Fibroblast of villous mesenchyme (primary cell): ENCODE measurements at places on chromosomes 11 and 22.

- DNase-seq: peak; percentile 84
Measured at GRCh38 chr11:12769834-12770345, 95.7 kb downstream of the TEAD1 start.

- no peak for DNase-seq
Measured at GRCh38 chr11:125053167-125053566, 9.9 kb upstream of the SLC37A2 start.

DNA sequence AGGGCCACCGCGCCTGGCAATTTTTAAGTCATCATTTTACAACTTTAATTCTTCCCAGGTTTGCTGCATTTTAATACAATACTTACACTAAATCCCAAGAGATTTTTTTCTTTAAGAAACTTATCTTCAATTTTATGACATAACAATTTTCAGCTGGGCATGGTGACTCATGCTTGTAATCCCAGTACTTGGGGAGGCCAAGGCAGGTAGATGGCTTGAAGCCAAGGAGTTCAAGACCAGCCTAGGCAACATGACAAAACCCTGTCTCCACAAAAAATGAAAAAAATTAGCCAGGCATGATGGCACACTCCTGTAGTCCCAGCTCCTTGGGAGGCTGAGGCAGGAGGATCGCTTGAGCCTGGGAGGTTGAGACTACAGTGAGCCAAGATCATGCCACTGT, 38.8 kb downstream of the CLDN25 start:
- DNase-seq: peak; percentile 6

DNA sequence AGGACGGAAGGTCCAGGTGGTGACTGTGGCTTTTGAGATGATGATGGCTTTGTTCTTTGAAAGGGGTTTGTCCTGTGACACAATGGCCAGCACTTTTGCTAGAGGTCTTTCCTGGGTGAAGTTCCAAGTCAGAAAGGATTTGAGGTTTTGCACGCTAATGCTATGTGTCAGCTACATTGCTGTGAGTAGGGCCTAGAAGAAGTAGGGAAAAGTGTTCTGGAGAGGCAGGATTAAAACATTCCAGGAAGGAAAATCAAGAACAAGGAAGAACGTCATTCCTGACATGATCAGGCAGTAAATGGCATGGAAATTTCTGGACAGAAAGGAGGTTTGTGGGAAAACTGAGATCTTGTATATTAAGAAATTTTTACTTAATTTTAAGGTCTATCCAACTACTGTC, 290.7 kb downstream of the NTM start:
- no peak for DNase-seq

GRCh38 chr22:28629420-28630176, 50.0 kb downstream of the TTC28 start:
- peak; percentile 11 for DNase-seq

DNA sequence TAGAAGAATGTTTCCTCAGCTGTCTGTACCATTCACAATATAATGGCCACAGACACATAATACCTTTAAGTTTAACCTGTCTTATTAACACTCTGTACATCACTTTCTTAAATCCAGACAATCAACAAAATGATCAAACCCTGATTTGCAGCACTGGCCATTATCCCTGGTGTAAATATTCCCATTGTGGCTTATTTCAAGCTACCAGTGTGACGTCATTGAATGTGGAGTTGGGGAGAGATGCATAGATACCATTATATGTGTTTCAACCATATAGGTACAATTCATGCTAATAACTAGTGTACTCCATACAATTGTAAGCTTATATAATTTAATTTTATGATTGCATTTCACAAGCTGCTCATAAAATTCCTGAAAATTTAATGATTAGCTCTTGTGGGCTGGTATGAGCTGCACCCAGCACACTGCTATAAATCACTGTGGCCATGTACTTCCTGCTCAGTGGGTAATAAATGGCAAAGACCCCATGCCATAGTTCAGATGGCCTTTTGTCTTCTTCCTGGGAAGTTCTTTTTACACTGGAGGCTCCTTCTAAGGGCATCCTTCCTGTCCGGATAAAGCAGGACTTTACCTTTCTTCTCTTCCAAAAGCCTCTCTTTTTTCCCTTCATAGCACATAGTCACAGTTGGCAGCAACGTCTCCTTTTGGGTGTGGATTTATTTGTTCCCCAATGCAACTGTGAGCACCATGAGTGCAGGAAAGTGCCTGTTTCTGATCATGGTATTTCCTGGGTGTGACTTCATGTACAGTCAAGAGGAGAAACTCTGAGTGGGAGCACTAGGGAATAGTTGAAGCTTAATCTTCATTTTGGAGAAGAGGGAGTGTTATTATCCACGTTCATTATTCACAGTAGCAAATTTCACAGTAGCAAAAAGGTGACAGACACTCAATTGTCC, 87.8 kb downstream of the MIAT start:
- no peak for DNase-seq

DNA sequence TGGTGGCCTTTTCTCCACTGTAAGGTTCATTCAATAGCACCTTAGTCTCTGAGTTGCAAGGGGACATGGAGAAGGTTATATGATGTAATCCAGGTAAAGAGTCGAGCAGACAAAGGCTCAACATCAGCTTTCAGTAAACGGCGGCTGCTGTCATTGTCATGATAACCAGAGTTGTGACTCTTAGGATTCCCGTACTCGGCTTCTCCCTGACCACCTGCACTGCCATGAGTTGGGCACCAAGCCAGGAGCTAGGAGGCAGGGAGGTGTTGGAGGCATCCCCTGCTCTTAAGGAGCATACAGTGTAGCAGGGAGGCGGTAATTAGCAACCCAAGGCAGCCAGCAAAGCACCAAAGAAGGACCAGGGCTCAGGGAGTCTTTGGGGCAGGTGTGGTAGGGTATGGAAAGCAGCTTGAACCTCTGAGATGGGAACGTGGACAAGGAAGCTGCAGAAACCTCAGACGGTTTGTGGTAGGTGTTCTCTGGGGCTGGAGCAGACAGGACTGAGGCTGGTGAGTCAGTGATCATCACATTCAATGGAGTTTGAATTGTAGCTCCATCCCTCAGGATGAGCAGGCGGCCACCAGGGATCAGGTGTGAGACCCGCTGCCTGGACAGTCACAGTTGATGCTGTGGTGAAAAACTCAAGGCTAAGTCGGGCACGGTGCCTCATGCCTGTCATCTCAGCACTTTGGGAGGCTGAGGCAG, 31.7 kb downstream of the LIF start:
- no peak for DNase-seq

GRCh38 chr11:2748814-2749554, 49.2 kb upstream of the KCNQ1OT1 start:
- DNase-seq: no peak

GRCh38 chr11:128789497-128790150, 77.5 kb downstream of the KCNJ1 start:
- DNase-seq: no peak

DNA sequence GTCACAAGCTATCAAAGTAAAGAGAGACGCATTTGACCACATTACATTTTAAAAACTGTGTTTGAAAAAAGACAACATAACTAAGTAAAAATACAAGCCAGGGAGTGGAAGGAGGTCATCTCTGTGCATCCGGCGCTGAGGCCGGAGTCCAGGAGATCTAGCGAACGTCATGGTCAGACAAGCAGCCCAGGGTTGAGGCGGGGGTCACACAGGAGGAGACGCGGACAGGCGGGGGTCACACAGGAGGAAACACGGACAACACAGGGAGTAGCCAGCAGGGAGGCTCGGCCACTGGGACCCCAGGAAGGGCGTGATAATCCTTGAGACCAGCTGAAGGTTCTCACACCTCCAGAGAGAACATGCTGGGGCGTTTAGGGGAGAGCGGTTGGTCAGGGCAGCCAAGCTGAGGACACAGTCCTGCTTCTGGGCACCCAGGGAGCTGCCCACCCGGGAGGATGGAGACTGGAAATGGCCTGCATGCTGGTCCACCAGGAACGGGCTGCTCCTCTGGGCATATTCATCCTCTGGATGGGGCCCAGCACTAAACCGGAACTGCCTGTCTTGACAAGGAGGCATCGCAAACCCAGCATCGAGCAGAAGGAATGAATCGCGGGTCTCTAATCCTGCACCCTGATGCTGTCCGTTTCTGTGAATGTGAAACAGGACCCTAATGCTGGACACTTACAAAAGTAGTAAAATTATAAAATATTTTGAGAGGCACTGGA, 40.9 kb upstream of the MUC5AC start:
- no peak for DNase-seq

DNA sequence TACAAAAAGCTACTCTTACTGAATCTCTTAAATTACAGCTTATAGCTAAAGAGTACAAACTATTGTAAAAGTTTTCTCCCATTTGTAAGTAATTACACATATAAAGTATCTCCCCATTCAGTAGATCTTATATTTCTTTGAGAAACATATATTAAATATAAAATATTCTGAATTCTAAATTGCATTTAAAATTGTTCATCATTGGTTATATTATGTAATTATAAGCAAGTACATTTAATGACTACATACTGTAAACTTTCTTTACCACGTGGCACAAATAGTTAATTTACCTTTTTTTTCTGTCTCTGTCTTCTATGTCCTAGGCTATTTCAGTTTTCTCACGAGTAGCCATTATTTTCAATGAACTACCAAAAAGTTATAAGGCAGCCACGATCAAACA, 101.2 kb upstream of the SERPIND1 start:
- DNase-seq: no peak

DNA sequence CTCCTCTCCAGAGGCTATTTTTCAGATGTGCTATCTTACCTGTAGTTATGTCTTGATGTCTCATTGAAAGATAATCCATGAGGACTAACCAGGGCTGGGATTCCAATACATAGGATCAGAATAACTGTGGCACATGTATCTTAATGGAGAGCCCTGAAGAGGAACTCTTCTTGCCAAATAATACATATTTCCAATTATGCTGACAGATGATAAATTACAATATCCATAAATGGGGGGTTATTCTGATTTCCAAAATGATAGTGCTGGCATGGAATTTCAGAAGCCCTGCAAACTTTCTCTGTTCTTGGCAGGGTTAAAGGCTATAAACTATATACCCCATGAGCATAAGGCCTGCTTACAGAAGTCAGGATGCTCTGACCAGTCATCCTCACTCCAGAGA, 154.2 kb downstream of the ATG16L2 start:
- no peak for DNase-seq

DNA sequence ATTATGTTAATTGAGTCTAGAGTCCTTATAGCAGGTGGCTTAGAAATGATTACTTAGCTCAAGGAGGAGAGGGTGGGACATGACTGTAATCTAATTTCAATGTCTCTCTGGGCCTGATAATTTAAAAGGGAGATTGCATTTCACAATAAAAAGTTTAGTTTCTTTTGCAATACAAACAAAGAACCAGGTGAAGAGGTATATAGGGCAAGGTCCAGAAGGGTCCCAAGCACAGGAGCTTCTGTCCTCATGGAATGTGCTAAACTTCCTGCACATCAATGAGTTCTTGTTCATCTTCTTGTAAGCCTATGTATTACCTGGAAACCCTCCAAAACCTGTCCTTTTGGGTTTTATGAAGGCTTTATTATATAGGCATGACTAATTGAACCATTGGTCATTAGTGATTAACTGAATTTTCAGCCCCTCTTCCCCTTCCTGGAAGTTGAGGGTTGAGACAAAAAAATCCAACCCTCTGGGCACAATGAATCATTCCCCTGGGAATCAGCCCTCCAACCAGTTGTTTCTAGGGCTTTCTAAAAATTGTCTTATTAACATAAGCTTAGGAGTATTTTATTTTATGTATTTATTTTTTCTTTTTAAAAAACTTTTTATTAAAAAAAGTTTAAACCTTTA, 37.6 kb downstream of the MS4A2 start:
- DNase-seq: no peak
